ENCODE measurements at places on chromosomes 2 and 18.

GRCh38 chr18:50836521-50836957, 16.7 kb upstream of the MRO start:
- DNase-seq: peak; percentile 76

DNA sequence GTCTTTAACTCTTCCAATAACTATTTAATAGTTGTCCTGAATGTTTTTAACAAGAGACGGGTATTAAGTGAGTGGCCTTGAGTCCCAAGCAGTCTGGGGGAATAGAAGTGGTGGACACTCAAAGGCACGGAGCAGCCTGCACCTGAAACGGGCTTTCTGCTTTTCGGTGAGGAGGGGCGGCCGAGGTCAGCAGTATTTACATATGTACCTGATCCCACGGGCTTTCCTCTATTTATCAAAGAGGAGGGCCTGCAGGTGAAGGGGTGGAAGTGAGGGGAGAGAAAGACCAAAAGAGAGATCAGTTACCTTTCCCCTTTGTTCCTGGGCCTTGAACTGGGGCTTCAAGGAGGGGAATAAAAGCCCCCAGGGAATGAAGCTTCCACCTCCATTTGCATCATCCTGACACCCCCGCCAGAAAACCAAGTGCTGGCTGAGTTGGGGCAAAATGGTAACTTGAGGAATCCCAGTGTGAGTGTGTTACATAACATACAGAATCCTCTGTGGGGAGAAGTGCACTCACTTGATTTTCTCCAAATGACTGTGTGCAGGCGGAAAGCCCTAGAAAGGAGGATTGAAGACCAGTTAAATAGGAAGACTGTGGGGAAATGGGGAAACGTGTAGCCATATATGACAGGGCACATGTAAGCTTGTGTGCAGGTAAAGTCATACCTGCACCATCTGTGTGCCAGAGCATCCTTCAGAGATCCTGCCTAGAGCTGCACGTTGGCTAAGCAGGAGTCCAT, 12.4 kb downstream of the POU3F3 start:
- no peak for DNase-seq

GRCh38 chr2:234952270-234953115, 676 bp downstream of the SH3BP4 start:
- DNase-seq: no peak

DNA sequence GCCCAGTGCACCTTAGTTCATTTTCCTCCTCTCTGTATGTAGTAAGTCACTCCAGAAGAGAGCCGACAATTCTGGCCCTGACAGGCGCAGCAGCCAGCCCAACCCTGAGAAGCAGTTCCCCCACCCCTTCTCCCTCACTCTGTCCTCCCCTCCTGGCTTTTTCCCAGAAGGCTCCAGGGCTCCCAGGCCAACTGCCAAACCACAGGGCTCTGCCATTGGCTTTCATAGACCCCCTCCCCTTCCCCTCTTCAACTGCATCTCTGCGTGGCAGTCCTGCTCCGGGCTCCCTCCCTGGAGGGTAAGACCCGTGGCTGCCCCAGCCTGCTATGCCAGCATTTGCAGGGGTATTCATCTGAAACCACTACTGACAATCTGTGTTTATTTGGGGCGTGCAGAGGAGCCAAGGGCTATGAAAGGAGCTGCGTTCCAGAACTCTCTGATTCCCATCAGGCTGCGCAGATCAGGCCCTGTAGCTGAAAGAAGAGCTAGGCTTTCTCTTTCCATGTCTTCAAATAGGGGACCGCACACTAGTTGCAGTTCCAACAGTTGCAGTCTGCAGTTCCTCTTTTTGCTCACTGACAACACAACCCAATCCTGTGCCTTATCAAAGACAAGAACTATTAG, 388.6 kb upstream of the TNP1 start:
- DNase-seq: peak; percentile 91

DNA sequence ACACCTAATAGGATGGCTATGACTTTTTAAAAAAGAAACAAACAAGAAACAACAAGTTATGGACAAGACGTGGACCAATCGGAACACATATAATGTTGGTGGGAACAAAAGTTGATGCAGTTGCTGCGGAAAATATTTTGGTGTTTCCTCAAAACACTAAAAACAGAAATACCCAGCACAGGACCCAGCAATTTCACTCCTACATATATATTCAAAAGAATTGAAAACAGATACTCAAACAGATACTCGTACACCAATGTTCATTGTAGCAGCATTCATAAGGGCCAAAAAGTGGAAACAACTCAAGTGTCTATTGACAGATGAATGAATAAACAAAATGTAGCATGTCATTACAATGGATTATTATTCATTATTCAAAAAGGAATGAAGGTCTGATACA, 12.1 kb downstream of the CCDC141 start:
- DNase-seq: no peak

DNA sequence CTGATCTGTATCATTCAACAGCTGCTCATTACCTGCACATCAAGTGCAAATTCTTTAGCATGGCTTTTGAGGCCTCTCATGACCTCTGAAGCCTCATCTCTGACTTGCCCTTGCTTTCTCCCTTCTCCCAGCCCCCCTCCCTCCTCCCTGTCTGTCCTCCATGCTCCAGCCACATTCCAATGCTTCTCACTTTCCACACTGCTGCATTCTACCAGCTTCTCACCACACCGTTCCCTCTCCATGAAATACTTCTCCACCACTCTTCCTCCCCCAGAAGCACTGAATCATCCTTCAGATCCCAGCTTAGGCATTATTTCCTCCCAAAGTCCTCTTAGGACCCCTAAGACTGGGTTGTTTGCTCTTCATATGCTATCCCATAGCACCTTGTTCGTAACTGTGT, 26.9 kb downstream of the GCG start:
- peak; percentile 50 for DNase-seq

- peak; percentile 32 for DNase-seq
Measured at GRCh38 chr2:164735309-164735919, 106.2 kb downstream of the COBLL1 start.

DNA sequence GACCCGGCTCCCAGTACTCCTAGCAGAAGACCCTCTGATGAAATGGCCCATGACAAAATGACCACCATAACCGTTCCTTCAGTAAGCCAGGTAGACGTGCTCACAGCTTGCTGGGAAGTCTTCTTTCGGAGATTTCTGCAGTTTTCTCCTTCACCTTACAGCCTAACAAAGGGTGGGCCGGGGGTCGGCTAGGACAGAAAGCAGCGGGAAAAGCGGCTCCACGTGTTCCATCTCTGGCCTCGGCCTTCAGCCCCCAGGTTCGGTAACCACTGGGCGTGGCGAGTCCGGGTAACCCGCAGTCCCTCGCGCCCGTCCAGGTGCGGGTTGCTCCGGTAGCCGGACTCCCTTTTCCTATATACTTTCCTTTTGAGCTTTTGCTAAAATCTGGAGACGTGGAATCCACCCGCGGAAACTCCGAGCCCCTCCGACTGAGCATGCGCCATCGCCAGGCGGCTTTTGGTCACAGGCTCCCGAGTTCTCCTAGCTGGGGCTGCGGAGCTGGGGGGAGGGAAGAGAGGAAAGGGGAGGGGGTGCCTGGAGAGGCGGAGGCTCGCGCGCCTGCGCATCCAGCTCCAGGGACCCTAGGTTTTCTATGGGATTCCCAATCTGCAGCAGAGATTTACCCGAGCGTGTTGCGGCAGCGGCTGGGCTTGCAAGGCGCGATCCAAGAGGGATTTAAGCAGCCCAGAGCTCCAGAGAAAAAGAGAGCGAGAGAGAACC, at the start of gene VSNL1:
TSS of gene VSNL1 (plus strand) at position 604 of the 720 bp plus-strand sequence. CDS start 51,379 bp downstream, outside the sequence.
- DNase-seq: peak; percentile 93

DNA sequence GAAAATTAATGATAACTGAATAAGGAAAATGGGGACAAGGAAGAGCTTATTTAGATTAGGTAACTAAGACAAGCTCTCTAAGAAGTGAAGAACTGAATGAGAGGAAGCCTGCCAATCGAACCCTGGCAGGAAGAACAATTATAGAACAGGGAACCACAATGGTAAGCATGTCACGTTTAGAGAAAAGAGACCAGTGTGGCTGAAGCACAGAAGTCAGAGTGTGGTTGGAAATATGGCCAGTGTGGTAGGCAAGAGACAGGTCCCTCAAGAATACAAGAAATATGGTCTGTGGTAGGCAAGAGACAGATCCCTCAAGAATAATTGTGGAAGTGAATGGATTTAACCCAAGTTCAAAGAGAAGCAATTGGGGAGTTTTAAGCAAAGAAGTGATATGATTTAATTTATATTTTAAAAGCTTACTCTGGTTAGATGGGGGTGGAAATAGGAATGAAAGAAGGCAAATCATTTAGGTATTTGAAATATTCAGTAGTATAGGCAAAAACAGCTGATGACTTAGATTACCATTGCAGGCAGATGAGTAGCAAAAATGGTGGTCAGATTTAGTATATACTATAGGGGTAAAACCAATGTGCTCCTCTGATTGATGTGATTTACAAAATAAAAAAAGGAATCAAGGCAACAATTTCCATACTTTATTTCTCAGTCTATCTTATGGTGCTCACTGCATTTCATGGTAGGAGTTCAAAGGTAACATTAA, 38.8 kb upstream of the ERMN start:
- peak; percentile 7 for DNase-seq

DNA sequence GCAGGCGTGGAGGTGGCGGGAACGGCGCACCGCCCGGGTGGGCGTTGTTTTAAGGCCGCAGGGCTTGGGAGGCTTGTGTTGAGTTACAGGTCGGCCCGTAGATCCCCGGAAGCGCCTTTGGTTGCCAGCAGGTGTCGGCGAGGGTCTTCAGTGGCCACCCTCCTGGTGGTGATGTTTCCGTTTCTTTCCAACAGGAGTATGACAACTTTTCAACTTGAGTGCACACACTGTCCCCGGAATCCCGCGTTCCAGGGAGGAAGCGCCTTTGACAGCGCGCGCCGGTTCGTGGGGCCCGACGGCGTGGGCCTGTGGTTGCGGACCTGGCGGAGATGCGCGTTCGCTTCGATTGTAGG, 1.0 kb upstream of the HDAC4 start:
- DNase-seq: no peak

- DNase-seq: no peak
Measured at GRCh38 chr2:128978212-128978611, 659.5 kb upstream of the HS6ST1 start.

GRCh38 chr2:107364361-107364950, 462.2 kb upstream of the RGPD4 start:
- no peak for DNase-seq

GRCh38 chr2:31401580-31401979, 13.0 kb downstream of the XDH start:
- DNase-seq: peak; percentile 98

DNA sequence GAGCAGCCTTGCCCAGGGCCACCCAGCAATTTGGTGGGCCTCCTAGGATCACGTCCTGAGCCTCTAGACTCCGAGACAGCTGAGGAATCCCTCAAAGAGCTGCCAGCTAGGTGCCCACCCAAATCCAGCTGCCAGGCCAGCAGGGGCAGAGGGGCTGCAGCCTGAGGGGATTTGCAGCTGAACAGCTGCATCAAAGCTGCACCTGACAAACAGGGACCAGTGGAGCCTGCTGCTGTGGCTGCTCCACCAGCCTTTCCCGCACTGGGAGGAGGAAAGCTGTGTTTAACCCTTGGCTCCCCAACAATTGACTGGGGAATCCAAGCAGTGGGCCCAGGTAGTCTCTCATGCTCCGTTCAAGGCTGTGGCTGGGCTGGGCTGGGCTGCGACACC, 8.2 kb downstream of the ADRA2B start:
- DNase-seq: no peak

- no peak for DNase-seq
Measured at GRCh38 chr2:200216310-200216709, 90.2 kb upstream of the SPATS2L start.

DNA sequence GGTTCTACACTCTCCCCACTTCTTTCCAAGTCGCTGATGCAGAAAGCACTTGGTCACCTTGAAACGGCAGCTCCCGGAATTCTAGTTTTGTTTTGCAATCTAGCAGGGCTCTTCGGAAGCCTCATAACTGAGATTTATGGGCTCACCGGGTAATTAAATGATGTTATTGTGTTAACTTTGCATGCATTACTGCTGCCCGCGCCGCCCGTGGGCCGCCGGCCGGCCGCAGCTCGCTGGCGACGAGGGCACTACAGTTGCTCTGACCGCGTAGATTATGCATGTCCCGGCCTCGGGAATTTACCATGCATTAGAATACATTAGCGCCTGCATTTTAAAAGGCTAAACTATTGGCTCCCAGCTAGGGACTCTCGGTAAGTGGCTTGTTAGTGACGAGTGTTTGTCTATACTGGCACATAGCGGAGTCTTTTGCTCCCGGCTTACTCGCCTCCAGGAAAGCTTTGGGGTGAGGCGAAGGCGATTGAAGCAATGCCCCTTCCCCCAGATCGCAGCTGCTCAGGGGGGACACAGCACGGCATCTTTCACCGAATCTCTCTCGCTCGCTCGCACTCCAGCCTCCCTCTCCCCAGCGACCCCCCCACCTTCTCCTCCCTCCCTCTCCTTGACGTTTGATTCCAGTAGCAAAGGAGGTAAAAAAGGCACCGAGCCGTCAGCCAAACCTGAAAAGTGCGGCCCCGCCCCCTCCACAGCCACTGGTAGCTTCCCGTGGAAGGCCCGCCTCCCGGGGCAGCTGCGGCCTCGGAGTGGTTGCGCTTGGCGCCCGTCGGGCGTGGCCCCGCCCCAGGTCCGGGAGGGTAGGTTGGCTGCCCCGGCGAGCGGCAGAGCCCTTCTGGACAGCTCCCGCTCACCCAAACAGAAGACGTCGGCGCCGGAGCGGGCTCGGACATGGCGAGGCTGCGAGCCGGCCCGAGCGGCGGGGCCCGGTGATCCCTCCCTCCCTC, at the start of gene ONECUT2:
TSS of gene ONECUT2 (plus strand) at position 839 of the 959 bp plus-strand sequence. CDS start 343 bp downstream, outside the sequence.
- peak; percentile 86 for DNase-seq

- DNase-seq: no peak
Measured at GRCh38 chr2:9300829-9301453, 94.3 kb downstream of the ASAP2 start.

DNA sequence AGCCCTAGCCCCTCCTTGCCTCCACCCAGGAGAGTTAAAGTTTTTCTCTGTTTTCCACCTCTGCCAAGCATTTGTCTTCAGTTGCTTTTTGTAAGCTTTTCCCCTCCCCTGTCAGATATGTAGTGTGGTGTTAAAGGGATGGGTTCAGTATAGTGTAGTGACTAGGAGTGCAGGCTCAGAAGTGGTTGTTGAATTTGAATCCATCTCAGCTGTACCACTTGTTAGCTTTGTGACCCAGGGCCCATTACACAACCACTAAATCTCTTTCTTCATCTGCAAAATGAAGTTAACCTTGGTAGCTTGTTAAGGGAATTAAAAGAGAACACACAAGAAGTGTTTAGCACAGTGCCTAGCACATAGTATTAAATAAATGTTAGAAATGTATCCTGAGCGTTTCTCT, 56.9 kb downstream of the MAP3K20 start:
- DNase-seq: no peak

- no peak for DNase-seq
Measured at GRCh38 chr2:233989221-233989858, 61.2 kb upstream of the SPP2 start.

DNA sequence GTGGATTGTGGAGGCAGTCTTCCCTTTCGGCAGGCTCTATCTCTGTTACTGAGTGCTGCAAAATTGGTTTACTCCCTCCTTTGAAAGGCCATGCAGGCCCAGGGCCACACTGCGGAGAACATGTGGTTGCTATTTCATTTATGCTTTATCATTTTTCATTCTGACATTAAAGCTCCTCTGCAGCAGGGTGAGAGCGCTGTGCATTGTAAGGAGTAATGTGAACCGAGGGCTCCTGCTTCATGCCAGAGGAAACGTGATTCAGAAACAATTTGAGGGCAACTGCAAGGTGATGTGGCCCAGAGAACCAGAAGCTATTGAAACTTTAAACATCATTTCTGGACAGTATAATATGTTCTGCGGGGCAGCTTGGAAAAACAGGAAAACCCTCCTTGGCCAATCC, 341.6 kb upstream of the NT5C1B start:
- DNase-seq: peak; percentile 73
